ENCODE measurements at places on chromosomes 2 and 18.
A peak's percentile ranks its signal among the peaks of the same experiment; 100 is the strongest.

- DNase-seq = no peak
Measured at GRCh38 chr2:221726894-221727513, 154.9 kb upstream of the EPHA4 start.

DNA sequence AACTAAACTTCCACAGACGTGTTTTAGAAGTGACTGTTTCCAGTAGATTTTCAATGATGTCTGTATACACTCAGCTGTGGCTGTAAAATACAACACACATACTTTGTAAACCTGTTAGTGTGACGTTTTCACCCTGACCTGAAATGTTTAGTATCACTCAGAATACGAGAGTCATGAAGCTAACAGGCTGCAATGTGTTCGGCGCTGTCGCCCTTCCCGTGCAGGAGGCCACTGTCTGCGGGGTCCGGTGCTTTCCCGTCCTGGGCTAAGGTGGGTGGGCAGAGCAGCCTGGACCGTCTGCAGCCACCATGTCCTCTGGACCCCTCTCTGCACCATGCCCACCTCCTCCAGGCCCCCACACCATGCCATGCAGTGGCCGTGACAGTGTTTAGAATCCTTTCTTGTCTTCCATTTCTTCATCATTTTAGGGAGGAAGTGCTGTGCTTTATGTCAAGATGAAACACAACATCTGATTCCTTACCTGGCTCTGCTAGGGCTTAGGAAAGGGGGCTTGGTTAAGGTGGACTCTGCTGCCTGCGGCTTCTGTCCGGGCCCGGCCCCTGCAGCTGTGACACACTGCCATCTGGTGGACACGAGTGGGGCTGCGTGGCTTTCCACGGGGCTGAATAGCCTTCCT lies 53.8 kb upstream of the RBM44 start:
- no peak for DNase-seq

GRCh38 chr2:184322615-184323014 lies 275.7 kb upstream of the ZNF804A start:
- DNase-seq = no peak

GRCh38 chr2:142991295-142991694 lies 113.8 kb downstream of the KYNU start:
- DNase-seq = no peak

- DNase-seq = no peak
Measured at GRCh38 chr2:31333046-31333445, 81.5 kb downstream of the XDH start.

GRCh38 chr2:222973237-222973636 lies 78.8 kb upstream of the KCNE4 start:
- DNase-seq = no peak

- DNase-seq = no peak
Measured at GRCh38 chr2:223315813-223316212, 263.8 kb downstream of the KCNE4 start.

GRCh38 chr2:30231996-30232800 lies 864 bp downstream of the LBH start:
- DNase-seq = no peak

GRCh38 chr2:217746808-217747207 lies 256.0 kb downstream of the TNS1 start:
- DNase-seq = no peak

DNA sequence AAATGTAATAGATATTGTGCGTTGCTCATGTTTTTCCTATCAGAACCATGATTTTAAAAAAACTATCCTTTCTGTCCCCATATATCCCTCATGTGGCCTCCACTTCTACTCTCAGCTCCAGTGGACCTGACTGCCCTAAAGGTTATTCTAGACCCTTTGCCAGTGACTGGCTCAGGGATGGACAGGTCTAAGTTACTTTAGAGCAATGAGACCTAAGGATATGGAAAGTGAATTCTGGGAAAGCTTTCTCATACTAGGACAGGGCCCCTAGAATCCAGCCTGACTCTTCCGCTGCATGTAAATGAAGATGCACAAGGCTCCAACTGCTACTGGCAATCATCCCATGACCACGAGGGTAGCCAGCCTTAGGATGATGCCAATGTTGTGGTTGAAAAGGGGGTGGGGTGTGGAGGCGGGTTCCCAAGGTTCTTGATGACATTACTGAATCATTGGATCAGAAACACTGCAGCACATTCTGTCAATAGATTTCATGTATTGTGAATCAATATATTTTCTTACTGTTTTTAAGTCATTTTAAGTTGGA lies 21.3 kb downstream of the C2orf69 start:
- no peak for DNase-seq

DNA sequence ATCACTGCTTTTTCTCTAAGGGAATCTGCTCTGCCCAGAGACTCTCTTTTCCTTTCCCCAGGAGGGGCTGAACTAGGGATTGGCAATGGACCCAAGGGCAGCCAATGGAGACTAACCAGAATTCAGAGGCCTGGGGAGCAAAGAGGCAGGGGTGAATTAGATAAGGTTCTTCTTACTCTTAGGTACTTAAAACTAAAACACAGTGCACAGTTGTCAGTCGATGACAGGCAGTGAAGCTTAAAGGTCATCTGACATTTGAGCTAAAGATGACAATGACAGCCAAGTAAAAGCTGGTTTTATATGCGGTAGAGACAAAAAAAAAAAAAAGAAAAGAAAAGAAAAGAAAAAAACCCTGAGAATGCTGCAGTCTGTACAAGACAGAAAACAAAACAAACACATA lies 57.8 kb downstream of the HIBCH start:
- no peak for DNase-seq

- no peak for DNase-seq
Measured at GRCh38 chr2:209236377-209236776, 187.5 kb upstream of the MAP2 start.

- no peak for DNase-seq
Measured at GRCh38 chr2:219056176-219056895, 4.4 kb downstream of the IHH start.

GRCh38 chr2:98191883-98192282 lies 104.9 kb downstream of the VWA3B start:
- no peak for DNase-seq

- DNase-seq = no peak
Measured at GRCh38 chr2:48165070-48165753, 258.9 kb upstream of the FBXO11 start.

DNA sequence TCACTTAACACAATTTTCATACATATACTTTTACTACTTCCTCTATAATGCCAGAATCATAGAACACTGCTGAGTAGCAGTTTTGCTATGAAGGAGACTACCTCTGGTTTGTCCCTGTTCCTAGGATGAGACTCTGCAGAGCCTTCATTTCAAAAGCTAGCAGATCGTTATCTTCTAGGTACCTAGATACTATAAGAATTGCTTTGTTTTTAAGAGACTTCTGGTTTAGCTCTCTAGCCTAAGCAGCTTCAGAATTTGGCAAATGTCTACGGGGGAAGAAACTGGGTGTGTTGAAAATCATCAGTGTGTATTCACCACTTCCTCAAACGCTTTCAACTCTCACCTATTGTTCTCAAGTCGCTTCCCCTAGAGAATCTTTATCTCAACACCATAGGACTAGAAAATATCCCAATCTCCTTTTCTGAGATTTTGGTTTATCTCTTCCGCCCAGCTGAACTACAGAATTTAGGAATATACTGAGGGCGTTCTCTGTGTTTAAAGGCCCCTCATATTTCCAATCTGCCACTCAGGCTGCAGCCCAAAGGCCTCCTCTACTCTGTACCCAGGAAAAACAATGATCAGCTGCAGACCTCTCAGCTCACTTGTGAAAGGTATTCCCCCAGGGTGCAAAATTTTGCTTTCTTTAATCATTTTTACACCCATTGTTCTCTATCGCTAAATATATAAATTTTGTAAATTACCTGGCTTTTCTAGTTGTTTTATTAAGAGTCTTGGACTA lies 28.7 kb downstream of the SMAD2 start:
- no peak for DNase-seq

DNA sequence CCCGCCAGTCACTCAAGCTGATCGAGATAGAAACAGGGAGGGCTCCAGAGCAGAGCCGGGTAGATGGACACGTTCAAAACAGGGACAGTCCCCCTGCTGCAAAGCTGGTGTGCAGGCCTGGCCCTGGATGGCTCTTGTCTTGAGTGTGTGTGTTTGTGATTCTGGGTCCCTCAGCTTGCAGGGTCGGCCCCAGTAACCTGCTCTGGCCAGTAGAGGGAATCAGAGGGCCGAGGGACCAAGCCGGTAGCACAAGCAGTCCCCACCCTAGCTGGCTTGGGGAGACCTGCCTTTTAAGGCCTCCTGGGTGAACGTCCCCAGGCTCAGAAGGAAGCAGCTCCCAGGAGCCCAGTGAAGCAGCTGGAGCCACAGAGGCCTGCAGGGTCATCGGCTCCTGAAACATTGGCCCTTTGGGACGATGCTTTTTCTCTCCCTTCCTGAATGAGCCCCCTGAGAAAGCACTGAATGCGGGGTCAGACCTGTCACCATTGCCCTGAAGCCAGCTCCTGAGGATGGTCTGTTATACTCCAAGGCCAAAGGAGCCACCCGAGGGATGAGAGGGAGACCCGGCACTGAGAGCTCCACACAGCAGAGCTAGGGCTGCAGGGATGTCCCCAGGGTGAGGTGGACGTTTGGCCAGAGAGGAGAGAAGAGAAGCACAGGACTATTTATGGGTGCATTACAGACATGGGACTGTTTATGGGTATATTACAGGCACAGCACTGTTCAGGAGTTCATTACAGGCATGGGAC lies 15.4 kb upstream of the MLPH start:
- no peak for DNase-seq

GRCh38 chr18:77067291-77068061 lies 65.1 kb downstream of the MBP start:
- peak; percentile 51 for DNase-seq

DNA sequence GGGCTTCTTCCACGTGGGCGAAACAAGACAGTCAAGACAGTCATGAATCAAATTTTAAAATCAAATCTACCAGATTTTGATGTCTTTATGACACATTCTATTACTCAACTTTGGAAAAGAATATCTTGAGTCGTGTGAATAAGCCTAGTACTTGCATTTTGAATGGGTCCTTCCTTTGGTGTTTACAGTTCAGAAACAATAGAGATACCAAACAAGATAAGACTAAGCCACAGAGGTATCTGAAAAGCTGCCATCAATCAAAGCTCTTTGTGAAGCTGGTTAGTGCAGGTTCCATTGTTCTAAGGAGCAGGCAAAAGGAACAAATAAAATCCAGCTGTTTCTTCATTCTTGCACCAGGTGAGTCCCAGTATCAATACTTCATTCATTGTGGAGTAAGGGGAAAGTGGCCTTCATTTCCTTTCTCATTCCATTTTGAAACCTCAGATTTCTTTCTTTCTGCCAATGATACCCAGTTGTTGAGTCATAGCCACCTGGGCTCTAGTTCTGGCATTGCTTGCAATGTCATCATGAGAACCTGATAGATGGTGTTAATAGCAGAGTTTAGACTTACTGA lies 151.7 kb upstream of the L3MBTL4 start:
- DNase-seq = no peak

- DNase-seq = no peak
Measured at GRCh38 chr2:14928056-14928455, 295.5 kb downstream of the LRATD1 start.

Measured in AG09309 (cell line).